ENCODE measurements at places on chromosomes 2 and 18. TPM values are rescaled to one million over a fixed set of nuclear protein-coding genes. Genes with fewer than 3 reads are reported as not detected.

DNA sequence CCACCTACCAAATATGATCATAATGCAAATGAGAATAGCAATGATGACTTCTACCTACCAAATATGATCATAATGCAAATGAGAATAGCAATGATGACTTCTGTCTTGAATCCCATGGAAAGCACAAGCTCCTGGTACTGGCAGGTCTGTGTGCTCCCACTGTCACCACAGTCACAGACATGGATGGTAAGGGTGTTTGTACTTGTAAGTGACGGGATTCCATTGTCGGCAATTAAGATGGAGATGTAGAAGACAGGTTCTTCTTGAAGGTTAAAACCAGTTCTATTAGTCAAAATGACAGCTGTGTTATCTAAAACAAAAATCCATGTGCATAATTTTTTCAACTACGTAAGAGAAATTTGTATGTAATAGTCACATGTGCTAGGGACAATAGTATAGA, 95.0 kb downstream of the CDH19 start:
- no peak for DNase-seq

ONECUT2 gene
- total RNA-seq: 0.99 TPM

TUBA4B gene
- total RNA-seq: not detected

COL5A2 gene
- 163 TPM for total RNA-seq

GRCh38 chr18:74587441-74587840, 10.2 kb upstream of the ZNF407 start:
- DNase-seq: no peak

DNA sequence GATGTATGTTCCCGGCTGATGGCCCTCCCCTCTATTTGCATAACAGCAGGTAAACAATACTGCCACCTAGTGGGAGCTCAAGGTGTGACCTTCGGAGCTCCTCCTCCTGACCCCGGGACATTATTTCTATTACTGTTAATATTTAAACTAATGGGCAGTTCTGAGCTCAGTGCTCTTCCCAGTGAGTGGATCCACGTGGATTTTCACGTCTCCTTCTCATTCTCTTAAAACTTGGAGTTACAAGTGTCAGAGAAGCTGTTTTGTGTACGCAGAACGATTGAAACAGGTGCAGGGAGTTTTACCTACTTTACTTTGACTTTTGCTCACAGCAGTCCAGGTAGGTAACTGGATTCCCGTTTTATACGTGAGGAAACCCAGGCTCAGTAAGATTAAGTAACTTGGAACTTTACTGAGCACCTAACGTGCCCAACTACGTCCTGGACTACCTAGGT, 127.3 kb downstream of the PRKCE start:
- DNase-seq: no peak

INHBB gene
- 2.0 TPM for total RNA-seq

- DNase-seq: no peak
These were observed 74.7 kb upstream of the PPM1B start for GRCh38 chr2:44093970-44094369.

DNA sequence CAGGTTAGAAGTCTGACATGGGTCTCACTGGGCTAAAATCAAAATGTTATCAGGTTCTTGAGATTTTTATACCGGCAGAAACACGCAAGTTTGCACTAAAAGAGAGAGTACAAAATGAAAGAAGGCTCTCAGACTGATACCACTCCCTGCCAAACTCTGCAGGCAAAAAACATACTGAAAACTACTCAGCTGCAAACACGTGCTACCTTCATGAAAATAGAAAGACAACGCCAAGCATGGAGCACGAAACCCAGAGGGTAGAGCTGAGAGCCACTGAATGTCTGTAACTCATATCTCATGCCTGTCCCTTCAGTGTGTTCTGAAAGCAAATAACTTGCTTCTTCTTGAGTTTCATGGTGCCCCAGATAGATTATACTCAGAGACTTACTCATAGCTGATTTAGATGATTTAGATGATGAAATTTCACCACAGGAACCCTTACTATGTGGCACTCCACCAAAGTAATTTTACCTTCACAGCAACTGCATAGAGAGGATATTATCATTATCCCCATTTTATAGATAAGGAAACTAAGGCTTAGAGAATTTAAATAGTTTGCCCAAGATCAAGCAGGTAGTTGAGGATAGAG, 313.0 kb upstream of the SLC39A10 start:
- no peak for DNase-seq

HS1BP3 gene
- 21.3 TPM for total RNA-seq

DNA sequence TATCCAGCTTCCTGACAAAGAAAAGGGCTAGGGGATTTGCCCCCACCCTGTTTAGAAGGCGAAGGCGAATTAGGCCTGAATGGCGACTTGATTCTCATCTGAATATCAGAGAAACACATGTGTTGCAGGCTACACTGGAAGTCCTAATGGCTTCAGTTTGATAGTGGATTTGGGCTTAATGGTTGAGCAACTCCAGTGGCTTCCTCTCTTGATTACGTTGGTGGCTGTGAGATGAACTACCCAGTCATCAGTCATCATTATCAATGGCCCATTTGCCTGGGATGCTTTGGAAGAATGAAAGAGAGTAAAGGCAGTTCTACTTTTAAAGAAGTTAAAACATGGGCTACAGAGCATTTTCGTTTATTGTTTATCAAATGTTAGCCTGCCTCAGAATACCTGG, 60.9 kb upstream of the IL1R1 start:
- DNase-seq: no peak

DNA sequence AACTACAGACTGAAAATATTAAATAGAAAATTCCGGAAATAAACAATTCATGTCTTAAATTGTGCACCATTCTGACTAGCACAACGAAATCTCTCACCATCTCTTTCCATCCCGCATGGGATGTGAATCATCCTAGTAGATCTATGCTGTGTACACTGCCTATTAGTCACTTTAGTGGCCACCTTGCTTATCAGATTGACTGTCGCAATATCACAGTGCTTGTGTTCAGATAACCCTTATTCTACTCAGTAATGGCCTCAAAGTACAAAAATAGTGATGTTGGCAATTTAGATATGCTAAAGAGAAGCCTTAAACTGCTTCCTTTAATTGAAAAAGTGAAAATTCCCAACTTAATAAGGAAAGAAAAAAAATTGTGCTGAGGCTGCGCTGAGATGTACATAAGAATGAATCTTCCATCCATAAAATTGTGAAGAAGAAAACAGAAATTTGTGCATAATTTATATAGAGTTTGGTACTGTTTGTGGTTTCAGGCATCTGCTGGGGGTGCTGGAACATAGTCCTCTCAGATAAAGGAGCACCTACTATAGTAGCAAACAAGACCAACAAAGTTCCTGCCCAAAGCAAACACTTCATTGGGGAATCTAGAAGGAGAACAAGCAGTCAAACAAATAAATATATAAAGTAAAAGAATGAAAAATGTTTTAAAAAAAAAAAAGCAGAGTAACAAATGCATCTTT, 12.0 kb downstream of the PSMD1 start:
- DNase-seq: no peak

PAX3 gene
- 11.6 TPM for total RNA-seq

GRCh38 chr2:1756456-1756855, 12.1 kb upstream of the PXDN start:
- no peak for DNase-seq

DNA sequence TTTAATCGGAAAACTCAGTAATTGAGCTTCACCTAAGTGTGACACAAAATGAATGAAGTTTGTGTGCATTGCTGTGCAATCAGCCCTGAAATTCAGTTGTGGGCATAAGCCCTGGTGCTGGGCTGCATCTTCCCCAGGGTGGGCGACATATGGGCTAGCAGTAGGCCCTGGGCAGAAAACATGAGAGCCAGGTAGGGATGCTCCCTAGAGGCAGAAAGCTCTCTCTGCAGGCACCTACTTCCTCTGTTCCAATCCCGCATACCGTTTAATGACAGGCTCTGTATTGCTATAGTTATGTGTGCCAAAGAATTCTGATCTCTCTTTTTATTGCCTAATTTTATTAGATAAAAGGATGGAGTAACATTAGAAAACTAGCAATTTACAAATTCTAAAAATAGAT, 456.7 kb downstream of the NRXN1 start:
- DNase-seq: no peak

GRCh38 chr2:23299476-23300195, 85.3 kb upstream of the KLHL29 start:
- DNase-seq: no peak

DNA sequence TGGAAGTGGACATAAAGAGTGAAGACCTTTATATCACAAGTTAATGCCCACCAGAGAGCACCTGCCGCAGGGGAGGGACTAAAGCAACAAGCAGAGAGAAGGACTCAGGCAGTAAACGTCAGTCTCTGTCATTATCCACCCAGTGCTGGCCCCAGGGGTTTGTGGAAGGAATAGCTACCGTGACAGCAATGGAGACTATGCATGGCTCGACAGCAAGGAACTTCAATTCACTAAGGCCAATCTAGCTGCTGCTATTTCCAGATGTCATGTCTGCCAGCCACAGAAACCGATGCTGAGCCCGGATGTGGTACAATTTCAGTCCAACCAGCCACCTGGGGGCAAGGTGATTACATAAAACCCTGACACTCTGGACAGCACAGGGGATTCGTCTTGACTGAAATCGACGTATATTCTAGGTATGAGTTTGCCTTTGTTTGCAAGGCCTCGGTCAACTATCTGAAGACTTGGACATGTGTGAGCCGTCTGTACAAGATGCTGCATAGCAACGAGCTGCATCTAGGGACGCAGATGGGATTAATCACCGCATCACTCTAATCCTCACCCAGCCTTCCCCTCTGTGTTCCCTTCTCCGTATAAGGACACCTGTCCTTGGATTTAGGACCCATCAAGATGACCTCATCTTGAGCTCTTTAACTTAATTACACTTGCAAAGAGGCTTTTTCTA, 154.1 kb upstream of the SH3BP4 start:
- DNase-seq: no peak

SNTG2 gene
- 1.9 TPM for total RNA-seq

CD28 gene
- total RNA-seq: 4.7 TPM

NMS gene
- total RNA-seq: 0.44 TPM

DNA sequence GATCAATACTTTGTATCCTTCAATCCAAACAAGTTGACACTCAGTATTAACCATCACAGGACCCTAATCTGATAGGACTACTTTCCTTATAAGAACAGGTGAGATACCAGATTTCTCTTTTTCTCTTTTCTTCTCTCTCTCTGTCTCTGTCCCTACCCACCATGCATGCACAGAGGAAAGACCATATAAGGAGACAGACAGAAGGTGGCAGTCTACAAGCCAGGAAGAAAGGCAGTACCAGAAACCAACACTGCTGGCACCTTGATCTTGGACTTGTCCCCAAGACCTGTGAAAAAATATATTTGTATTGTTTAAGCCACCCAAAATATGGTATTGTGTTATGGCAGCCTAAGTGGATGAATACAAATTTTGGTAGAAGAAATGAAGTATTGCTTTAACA, 156.2 kb upstream of the KCNH7 start:
- DNase-seq: no peak

GRCh38 chr2:106117347-106117746, 76.8 kb downstream of the UXS1 start:
- DNase-seq: no peak

- no peak for DNase-seq
These were observed 1774.8 kb upstream of the CELF4 start for GRCh38 chr18:39340418-39340817.

DNA sequence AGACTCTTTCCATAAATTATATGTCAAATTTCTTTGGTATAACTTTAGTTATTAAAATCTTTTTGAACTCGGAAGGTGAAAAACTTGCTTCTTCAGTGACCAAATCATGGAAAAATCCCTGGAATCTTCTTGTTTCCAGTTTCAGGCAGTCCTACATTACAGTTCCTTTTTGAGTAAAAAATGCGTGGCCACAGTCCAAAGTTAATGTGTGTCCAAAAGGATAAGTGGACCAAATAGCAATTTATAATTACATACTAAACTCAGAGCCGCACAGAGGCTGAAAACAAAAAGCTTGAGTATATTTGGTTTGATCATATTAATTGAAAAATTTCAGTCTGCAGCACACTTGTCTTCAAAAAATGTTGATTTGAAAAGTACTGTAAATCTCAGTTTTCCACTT, 28.4 kb upstream of the DYNC2LI1 start:
- no peak for DNase-seq

- no peak for DNase-seq
These were observed 420.3 kb upstream of the FSIP2 start for GRCh38 chr2:185318271-185318724.

DNA sequence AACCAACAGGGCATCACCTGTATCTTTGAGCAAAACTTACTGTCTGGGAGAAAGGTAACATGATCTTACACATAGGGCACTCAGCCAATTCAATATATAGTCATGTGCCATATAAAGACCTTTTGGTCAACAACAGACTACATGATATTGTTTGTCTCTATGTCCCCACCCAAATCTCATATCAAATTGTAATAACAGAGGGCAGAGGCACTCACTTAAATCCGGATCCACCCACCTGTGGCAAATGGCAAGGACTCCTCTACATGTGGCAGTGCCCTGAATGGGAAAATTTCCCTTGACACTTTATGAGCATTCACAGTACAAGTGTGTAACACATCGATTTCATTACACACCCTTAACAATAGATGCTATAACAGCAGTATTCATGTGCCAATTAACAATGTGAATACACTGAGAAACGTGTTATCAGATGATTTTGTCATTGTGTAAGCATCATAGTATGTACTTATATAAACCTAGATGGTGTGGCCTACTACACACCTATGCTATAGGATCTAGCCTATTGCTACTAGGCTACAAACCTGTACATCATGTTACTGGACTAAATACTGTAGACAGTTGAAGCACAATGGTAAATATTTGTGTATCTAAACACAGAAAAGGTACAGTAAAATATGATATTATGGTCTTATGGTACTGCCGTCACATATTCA, 64.2 kb downstream of the STRADB start:
- DNase-seq: no peak

DNA sequence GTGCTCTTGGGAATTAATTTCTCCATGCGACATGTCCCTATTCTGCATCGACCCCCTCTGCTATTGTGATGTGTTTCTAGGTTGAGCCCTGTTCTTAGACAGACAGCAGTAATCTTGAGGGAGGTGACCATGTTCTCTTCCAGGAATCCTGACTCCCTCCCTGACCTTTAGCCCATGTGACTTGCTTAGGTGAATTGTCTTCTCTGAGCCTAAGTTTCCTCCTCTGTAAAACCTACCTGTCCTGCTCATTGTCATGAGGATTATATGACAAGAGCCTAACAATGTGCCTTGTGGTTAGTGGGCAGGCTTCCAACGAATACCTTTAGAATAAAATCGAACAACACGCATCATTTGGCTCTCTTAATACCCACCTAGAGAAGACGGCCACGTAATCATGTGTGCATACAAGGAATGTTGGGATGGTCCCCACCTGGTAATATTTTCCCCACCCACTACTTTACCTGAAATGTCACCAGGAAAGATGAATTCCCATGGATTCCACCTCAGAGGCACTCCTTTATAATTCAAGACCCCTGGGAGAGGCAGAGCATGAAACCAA, 59.8 kb downstream of the HAUS1 start:
- no peak for DNase-seq

ALPG gene
- not detected for total RNA-seq

DNA sequence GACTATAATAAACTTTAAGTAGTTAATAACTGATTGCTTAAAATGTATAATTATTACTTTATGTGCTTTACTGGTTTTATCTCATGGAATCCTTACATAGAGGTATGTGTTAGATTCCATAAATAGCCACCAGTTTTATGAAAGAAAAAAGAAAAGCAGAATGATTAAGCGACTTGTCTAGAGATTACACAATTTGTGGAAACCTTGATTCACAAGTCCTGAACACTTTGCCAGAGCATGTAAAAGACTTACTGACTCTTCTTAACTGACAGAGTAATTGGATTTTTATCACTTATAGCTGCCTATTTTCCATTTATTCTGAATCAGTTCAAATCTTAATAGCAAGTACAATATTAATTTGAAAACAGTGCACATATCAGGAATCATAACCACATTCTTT, 448.7 kb upstream of the NETO1 start:
- DNase-seq: no peak

All from spinal cord (tissue), 10 donors.